Karpas-422 (cell line): ENCODE measurements at places on chromosomes 11 and 22. TPM values are rescaled to one million over a fixed set of nuclear protein-coding genes. Genes with fewer than 3 reads are reported as not detected.

SLC25A45 gene
- total RNA-seq = 6.7 and 9.7 TPM in 2 replicates

ADM gene
- total RNA-seq = 0.43 TPM in 1 of 2 replicates, not detected in the other

FOLR2 gene
- total RNA-seq = 9.4 and 16.0 TPM in 2 replicates

OR9I1 gene
- not detected in 2 replicates for total RNA-seq

HBG1 gene
- total RNA-seq = not detected in 2 replicates

THAP12 gene
- 59.7 and 126 TPM in 2 replicates for total RNA-seq

LRP4 gene
- 2.6 and 3.9 TPM in 2 replicates for total RNA-seq

GAL gene
- total RNA-seq = not detected in 2 replicates

SLC35F2 gene
- total RNA-seq = 115 and 135 TPM in 2 replicates

NRIP3 gene
- total RNA-seq = not detected in 2 replicates

OR52N5 gene
- total RNA-seq = not detected in 2 replicates

P2RY2 gene
- total RNA-seq = not detected in 2 replicates

- DNase-seq = no peak
Observed at GRCh38 chr11:30002157-30002785, 14.6 kb downstream of the KCNA4 start.

- DNase-seq = no peak
Observed at GRCh38 chr22:38611559-38611958, 41.6 kb upstream of the DMC1 start.

DNA sequence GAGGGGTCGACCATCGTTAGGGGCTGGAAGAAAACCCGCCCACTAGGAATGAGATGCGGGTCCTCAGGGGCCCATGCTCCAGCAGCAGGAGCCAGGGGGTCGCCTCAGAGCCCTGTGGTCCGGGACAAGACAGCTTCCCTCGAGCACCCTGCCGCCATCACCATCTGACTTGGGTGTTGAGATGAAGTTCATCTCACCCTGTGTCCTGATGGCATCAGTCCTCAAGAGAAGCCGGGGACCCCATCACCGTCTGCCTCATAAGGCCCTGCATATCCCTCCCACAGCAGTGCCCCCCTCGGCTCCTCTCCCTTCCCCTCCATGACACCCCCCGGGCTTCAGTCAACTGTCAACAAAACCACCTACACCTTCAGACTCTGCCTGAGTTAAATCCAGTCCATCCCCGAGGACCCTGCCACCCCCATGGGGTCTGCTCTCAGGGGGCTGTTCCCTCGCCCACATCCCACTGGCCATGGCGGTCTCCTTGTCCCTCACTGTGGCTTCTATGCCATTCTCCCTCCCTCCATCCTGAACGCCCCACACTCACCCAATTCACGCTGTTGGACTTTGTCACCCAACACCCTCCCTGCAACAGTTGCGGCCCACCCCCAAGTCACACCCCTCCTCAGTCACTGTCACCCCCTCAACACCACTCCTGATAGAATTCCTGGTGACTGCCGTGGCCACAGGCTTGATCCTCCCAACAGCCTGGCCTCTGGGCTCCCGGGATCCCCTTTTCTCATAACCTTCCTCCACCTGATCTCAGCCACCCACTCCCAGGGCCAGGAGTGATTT lies 87.7 kb upstream of the RTL6 start:
- no peak for DNase-seq

GRCh38 chr11:72338266-72338665 lies 94.3 kb upstream of the PHOX2A start:
- no peak for DNase-seq

DNA sequence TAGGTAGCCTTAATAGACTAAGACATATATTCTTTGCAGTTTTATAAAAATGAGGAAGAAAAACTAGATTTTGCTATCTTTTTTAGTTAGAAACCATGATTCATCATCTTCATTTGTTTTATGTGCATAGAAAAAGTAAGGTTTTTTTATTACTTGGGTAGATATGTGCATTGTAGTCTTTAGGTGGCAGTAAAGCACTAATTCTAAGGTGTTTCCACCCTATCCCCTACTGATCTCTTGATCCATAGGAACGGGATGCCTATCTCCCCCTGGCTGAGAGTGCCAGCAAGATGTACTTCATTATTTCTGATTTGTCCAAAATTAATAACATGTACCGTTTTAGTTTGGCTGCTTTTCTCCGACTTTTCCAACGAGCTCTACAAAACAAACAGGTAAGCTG lies 148.1 kb downstream of the DYNC2H1 start:
- peak; percentile 68 for DNase-seq

- DNase-seq = no peak
Observed at GRCh38 chr22:39592081-39593065, 21.8 kb downstream of the CACNA1I start.

DNA sequence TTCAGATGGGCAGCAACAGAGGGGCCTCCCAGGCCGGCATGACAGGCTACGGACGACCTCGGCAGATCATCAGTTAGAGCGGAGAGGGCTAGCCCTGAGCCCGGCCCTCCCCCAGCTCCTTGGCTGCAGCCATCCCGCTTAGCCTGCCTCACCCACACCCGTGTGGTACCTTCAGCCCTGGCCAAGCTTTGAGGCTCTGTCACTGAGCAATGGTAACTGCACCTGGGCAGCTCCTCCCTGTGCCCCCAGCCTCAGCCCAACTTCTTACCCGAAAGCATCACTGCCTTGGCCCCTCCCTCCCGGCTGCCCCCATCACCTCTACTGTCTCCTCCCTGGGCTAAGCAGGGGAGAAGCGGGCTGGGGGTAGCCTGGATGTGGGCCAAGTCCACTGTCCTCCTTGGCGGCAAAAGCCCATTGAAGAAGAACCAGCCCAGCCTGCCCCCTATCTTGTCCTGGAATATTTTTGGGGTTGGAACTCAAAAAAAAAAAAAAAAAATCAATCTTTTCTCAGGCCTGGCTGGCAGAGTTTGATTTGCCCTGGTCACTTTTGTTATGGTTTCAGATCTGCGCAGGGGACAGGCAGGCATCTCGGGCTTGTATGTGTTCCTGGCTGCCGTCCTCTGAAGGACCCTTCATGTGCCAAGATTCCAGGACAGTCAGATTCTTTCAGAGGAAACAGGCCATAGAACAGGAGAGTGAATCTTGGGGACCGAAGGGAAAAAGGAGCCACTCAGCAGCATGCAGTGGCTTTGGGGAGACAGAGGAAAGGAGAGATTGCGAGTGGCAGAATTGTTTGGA lies 5.3 kb downstream of the TAGLN start:
- DNase-seq = peak; percentile 21

GRCh38 chr11:66291706-66292542 lies at the start of gene TMEM151A:
TSS of gene TMEM151A (plus strand) at chr11:66291894. CDS start at chr11:66292014, 120 bp downstream.
- DNase-seq = no peak

DNA sequence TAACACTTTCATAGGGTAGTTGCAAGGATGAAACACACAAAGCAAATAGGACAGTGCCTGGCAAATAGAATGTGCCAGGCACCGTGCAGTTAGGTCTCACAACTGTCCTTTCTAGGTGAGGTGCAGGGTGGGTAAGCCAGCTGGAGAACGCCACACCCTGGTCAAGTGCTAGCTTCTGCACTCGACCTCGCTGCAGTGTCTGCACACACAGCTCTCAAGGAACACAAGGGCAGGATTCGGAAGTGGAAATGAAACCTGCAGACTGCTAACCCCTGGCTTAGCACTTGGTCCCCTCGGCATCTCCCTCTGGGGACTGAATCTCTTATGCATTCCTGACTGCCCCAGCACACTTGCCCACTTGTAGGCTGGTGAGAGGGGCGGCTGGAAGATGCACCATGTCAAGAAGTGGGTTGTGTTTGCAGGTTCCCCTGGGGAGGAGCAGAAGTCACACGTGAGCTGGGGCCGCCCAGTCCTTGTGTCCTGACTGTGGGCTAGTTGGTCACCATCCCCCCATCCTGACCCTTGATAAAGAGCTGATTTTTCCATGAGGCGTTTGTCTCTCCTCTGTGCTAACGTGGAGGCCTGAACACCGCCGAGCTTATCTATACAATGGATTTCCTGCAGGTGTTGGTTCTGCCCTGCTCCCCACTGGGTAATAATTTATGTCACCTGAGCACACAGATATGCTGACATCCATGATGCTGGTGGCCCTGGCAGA lies 89.0 kb downstream of the MICAL2 start:
- peak; percentile 77 for DNase-seq

- DNase-seq = no peak
Observed at GRCh38 chr11:69365558-69365957, 71.6 kb downstream of the MYEOV start.

DNA sequence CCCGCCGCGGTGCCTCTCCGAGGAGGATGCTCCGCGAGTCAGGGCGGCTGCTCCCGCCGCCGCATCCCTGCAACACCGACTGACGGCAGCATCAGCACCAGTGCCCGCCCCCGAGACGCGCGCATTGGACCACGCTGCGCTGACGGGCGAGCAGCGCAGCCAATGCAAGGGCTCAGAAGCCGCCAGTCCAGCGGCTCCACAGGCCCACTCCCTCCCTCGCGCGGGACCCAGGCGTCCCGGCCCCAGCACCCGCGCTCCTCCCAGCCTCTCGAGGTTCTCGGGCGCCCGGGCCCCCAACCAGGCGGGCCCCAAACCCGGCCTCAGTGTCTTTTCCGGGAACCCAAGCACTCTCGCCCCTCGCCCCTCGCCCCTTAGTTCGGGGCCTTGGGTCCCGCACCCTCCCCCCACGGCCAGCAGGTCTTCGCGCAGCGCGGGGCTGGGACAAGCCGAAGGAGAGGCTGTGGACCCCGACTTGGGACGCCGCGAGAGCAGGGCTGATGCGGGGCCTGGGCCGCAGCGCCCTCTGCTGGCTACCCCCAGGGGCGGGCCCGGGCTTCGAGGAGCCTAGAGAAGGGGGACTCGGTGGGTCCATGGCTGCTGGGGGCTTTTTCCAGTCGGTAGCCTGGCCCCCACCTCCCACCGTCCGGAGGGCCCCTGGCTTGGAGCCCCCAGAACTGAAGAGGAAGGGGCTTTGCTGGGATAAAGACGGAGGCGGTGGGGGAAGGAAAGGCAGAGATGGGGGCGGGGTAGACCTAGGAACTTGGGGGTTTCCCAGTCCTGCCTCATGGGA lies at the start of gene NRXN2:
Gene NRXN2 (minus strand): TSS at position 81 of the 790 bp plus-strand sequence. CDS start 9,498 bp downstream, outside the sequence.
- peak; percentile 94 for DNase-seq

DNA sequence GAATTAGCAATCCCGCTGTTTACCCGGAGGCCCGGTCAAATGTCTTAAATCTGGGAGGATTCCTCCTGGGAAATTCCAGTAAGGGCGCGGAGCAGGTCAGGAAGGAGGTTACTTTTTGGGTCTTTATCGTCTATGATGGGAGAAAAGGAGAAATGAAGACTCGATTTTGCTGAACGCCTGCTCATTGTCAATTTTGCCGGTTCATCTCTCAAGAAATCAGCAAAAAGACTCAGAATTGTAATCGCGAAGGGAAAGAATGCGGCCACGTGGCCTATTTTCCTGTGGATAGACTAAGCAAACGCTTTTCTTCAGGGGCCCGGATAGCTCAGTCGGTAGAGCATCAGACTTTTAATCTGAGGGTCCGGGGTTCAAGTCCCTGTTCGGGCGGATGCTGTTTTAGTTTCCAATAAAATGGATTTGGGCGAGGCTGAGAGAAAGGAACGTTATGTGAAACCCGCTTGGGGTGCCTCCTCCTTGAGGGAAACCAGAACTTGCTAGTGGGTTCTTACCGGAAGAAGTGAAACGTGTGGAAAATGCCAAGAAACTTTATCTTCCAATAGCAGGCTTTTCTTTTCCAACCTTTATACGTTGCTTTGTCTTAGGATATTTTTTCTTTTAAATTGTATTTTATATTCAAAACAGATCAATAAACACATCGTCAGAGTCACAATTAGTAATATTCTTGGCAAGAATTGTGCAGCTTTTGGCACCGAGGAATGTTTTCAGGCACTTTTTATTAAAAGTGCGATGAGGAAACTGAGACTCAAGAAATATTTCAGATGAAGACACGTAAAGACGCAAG lies 45.0 kb downstream of the OR4D9 start:
- DNase-seq = peak; percentile 90

GRCh38 chr11:8282631-8283030 lies 19.0 kb upstream of the LMO1 start:
- no peak for DNase-seq

DNA sequence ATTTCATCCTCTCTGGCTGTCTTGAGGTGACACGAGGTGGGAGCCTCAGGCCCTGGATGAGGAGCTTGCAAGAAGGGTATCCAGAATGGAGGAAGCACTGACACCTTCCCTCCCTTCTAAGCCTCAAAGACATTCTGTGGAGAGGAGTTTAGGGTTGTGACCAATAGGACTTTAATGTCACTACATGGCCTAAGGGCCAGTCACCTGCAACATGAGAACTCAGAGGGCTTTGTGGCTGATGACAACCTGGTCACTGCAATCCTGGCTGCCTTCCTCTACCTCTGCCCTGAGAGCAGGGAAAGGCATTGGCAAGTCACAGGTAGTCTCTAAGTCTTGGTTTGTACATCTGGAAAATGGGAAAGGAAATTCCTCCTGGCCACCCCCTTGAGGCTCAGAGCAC lies 33.7 kb downstream of the PISD start:
- DNase-seq = no peak

DNA sequence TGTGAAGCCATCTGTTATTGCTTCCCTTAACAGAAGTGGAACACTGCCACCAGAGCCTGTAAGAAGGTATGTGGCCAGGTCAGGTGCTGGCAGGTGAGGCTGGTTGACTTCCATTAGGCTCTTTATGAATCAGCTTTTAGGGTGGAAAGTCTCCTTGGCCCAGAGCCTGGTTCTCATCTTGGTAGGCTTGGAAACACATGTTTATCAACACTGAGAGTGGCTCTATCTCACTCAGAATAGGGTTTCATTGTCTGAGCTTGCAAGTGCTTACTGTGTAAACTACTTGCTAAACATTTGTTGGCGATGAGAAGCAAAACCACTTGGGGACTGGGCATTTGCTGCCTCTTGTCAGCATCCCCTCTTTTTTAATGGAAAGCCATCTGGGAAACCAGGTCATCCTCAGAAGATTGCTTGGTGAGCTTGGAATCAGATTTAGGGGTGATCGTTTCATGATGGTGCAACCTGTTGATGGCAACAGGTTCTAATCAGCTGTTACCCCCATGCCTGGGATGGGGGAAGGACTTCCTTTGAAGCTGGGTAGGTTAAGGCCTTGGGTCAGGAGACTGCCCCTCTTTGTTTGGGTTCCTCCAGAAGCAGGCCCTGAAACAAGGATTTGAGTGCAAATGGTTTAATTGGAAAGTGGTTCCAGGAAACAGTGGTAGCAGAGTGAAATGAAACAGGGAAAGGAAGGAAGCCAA lies 75.0 kb upstream of the AMPD3 start:
- DNase-seq = no peak

DNA sequence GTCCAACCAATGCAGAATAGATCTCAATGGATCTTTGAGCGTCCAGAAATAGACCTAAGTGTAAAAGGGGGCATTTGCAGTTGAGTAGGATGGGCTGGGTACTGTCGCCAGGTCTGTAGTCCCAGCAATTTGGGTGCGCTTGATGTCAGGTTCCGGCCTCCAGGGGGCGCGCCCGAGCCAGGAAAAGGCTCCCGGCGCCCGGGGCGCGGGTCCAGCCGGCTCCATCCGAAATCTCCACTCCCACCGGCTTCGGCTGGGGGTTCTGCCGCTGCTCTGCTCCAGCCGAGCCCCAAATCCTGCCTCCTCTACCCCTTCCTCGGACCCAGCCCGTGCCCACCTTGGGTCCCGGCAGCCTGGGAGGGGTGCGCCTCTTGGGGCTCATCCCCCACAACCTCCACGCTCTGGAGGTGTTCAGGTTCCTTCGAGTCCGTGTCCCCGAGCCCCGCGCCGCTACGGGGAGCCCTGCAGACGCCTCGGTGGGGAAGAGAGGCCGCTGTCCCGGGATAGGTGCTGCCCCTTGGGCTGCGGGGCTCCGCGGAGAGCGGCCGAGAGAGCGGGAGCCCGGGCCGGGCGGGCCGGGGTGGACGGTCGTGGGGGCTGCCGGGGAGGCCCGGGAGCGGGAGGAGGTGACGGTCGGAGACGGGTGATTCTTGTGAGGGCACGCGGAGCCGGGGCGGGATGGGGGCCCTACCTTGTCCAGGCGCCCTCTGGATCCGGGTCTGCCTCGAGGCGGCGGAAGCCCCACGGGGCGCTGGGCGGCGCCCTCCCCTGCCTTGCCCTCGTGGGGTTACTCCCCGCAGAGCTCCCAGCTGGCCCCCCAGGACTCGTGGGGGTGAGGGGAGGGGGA lies 13.0 kb upstream of the CYB5R3 start:
- DNase-seq = peak; percentile 89
